Activated CD4-positive, alpha-beta memory T cell treated with anti-CD3 and anti-CD28 coated beads for 36 hours (primary cell): ENCODE measurements at places on chromosomes 12 and 14. TPM values are rescaled to one million over a fixed set of nuclear protein-coding genes. Genes with fewer than 3 reads are reported as not detected.

DNA sequence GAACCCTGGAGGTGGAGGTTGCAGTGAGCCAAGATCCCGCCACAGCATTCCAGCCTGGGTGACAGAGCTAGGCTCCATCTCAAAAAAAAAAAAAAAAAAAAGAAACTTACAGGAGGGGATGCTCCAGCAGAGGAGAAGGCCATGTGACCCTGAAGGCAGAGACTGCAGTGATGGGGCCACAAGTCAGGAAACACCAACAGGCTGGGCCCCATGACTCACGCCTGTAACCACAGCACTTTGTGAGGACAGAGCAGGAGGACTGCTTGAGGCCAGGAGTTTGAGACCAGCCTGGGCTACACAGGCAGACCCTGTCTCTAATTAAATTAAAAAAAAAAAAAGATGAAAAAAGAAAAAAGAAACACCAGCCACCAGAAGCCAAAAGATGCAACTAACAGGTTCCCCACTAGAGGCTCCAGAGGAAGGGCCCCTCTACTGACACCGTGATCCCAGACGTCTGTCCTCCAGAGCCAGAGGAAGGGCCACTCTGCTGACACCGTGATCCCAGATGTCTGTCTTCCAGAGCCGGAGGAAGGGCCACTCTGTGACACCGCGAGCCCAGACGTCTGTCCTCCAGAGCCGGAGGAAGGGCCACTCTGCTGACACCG lies 9.1 kb upstream of the GLT1D1 start:
- DNase-seq = peak; percentile 30

DNA sequence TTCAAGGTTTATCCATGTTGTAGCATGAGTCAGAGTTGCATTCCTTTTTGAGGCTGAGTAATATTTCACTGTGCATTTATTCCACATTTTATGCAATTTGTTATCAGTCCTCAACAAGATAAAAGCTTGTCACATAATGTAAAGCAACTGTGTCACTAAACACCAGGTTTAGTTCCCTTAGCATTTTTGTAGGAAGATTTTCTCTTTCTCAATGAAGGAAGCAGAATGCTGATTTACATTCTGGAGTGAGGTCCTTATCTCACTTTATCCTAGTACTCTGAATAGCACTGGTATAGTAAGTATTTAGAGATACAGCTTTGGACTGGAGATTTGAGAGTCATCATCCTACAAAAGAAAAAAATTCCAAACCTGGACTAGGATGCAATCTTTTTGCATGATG lies 9.8 kb upstream of the EXD2 start:
- no peak for DNase-seq

- peak; percentile 33 for DNase-seq
Observed at GRCh38 chr12:95790917-95791849, 619 bp upstream of the NTN4 start.

GRCh38 chr12:27332407-27332713 lies 276 bp upstream of the BMAL2 start:
- DNase-seq = no peak

- DNase-seq = no peak
Observed at GRCh38 chr14:52399921-52400595, 85.9 kb downstream of the PTGER2 start.

DNA sequence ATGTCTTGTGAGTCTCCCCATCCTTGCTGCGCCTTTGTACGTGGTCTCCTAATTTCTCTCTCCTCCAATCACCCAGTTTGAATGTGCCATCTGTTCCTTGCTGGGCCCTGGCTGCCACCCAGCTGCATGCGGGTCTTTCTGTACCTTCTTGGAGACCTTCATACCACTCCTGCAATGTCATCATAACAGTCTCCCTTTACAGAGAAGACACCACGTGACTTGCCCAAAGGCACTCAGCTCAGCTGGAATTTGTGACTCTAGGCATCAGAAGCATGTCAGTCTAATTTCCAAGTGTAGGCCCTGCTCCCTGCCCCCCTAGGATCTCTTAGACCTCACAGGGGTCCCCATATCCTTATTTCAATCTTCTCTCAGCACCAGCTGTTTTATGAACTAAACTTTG lies 284.2 kb downstream of the TTC8 start:
- DNase-seq = no peak

- peak; percentile 32 for DNase-seq
Observed at GRCh38 chr12:32896432-32897280, at the start of gene PKP2. PKP2 (minus strand) TSS chr12:32896777; CDS start chr12:32896731, 46 bp downstream.

GRCh38 chr12:82008251-82008650 lies 249.1 kb upstream of the PPFIA2 start:
- DNase-seq = no peak

GRCh38 chr12:1995205-1995896 lies 8.9 kb downstream of the DCP1B start:
- DNase-seq = peak; percentile 33

DNA sequence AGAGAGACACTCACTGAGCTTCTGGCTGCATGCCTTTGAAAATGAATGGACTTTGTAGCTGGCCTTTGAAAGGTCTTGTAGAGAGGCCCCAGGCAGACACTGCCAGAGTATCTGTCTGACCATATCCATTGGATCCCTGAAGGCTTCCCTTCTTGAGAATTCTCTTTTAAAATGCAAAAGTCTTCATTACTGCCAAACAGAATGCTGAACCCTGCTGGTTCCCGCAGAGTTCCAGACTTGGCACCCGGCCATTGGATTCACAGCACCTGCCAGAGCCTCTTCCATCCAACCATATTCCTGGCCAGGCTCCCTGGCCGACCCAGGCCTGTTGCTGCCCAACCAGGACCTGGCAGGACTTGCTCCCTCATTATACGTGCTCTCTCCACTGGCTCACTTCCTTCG lies 182.5 kb downstream of the GXYLT1 start:
- DNase-seq = no peak

DNA sequence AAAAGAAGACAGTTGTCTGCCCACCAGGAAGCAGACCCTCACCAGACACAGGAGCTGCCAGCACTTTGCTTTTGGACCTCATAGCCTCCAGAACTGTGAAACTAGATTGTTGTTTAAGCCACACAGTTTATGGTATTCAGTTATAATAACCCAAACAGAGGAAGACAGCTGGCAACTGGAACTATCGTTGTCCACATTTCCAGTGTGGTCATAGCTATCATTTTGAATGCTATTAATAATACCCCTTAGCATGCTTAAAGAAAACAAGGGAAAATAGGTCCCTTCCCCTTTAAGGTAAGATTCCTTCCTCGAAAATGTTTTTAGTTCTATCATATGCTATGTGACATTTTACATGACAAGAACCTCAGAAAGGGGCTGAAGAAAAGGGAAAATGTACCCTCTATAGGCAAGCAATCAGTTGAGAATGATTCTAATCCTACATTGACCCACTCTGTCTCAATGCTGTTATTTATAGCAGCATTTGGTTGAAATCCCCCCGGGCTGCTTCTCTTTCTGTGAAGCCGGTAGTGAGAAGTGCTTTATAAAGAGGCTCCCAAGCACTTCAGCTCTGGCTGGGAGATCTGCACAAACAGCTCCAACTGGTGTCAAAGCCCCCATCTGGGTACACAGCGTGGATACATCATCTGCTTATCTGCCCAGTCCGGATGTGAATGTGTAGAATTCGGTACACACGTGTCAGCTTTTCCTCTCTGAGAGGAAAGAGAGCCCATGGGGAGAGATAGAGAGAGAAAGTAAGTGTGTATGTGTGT lies 221.2 kb upstream of the FLRT2 start:
- DNase-seq = no peak

DNA sequence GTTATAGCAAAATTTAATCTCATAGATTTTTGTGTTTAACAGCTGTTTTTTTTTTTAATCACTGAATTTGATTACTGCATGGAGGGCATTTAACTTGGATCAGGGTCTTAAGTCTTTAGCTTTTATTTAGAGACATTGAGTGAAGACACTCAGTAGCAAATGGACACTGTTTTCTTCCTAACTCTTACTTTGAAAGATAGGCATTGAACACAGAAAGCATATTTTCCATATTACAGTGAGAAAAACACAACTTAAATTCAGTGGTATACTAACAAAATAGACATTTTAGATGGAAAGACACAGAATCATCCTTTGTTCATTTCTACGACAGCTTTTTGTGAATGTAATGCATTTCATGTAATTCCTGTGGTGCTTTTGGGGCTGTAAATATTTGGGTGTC lies 571.8 kb downstream of the PRKD1 start:
- no peak for DNase-seq

DNA sequence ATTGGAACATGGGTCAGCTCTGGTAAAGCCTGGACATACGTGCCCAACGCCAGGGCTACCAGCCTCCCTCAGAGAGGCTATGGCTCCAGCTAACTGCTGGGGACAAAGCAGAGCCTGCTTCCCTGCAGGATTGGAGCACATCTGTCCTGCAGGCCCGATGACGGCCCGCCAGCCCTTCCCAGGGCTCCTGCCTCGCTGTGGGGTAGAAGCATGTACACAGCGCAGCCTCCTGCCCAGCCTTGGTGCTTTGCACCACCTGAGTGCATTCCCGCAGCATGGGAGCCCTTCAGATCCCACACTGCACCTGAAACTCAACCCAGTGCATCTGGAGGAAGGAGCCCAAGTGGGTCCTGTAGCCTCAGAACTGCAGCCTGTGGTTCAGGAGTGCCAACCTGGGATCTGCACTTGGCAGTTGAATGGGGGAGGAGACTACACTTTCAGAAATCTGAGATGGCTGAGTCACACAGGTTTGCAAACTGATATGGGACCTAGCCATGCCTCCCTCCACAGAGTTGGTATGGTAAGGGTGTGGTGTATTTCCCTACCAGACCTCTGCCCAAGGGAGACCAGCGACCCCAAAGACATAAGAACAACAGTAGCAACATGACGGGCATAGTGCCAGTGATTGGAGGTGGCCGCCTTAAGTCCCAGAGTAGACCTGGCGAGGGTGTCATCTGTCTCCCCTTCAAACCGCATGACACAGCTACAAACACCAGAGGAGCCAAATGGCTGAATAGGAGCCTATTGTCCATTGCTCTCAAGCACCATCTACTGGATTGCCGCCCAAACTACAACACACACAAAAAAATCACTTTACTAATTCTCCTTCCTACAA lies 273.9 kb upstream of the MIS18BP1 start:
- DNase-seq = no peak

GRCh38 chr12:101470939-101471338 lies 4.2 kb upstream of the SPIC start:
- no peak for DNase-seq

GRCh38 chr14:64610049-64610746 lies 60.4 kb downstream of the PPP1R36 start:
- no peak for DNase-seq

The TC2N gene
- 44.9 TPM for total RNA-seq

The NTN4 gene
- not detected for total RNA-seq

The A2ML1 gene
- total RNA-seq = not detected

The TCL1A gene
- not detected for total RNA-seq

The PRB2 gene
- total RNA-seq = not detected
